ENCODE measurements at places on chromosomes 3 and 15.

- no peak for DNase-seq
These were observed 36.7 kb downstream of the CTDSPL start for GRCh38 chr3:37898424-37898823.

GRCh38 chr15:63371297-63371918 is 10.2 kb downstream of the CA12 start:
- no peak for DNase-seq

DNA sequence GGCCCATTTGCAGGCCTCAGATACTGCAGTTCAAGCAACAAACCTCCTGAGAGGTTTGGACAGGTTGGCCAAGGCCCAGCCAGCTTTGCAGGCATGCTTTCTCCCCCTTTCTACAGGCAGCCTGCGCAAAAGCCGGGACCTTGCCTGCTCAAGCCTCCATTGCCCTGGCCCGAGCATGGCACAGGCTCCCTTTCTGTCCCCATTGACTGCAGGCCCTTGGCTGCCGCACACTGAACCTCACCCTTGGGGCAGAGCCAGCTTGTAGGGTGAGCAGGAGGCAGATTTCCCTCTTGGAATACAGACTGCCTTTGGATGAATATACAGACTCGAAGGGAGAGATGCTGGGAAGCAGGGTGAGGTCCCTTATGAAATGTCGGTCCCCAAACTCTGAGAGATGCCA is 461.7 kb upstream of the PROK2 start:
- DNase-seq = no peak

- DNase-seq = no peak
These were observed 165.0 kb upstream of the SUCLG2 start for GRCh38 chr3:67819447-67819846.

DNA sequence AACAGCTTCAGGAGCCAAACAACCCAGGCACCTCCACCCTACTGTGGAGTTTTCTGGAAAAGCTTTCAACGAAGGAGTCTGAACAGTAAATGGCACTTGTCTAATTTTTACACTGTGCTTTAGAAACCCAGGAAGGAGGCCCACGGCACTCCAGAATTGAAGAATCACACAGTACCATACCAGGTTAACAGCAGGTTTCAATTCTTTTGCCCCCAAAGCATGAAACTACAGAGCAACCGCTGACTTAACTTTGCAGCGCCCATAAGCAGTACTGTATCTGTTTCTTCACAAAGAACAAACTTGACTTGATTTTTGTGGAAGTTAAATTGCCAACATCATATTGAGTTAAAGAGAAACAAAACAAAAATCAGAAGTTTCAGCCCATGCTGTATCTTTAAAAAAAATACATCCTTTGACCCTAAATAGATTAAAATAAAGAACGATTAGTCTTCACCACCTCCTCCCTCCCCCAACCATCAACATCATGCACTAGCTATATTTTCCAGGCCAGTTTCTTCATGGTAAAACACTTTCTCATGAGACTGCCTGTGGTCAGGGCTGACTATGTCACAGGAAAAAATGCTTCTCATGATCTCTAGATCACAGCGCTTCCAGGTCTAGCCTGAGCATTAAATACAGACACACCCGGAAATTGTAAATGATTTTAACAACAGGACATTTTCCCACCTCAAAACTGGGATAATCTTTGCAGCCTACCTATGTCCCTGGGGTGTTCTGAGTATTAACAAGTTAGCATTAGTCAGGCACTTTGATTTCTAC is 456.3 kb downstream of the FOXP1 start:
- DNase-seq = peak; percentile 66

DNA sequence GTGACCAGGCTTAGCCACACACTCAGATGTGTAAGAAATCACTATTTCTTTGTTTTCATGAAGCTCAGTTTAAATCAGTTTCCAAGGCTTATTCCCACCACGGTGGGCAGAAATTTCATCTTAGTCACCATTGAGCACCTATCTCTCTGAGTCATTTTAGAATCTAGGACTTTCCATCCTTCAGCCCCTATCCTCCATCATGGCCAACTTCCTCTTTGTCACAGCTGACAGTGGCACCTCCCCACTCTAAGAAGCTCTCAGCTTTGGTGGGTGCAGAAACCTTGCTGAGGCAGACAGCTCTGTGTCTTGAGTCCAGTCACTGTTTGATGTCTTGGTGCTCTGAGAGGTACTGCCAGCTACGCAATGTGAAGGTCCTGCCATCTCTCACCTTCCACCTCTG is 32.9 kb downstream of the SNTN start:
- DNase-seq = no peak

DNA sequence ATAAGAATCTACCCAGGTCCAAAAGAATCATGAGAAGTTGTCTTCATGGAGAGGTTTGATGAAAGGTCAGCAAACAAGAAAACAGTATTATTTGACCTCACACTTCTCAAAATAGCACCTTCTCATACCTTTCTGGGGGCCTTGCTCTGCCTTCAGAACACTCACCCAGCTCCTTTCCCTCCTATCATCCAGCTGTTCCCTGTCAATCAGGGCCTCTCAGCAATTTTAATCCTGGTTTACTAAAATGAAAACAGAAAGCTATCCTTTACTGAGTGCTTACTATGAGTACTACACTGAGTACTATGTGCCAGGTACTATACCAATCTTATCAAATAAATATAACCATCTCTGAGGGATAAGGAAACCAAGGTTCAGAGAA is 138.6 kb downstream of the GAP43 start:
- DNase-seq = no peak

GRCh38 chr15:43930556-43930955 is 103.8 kb downstream of the WDR76 start:
- DNase-seq = no peak

DNA sequence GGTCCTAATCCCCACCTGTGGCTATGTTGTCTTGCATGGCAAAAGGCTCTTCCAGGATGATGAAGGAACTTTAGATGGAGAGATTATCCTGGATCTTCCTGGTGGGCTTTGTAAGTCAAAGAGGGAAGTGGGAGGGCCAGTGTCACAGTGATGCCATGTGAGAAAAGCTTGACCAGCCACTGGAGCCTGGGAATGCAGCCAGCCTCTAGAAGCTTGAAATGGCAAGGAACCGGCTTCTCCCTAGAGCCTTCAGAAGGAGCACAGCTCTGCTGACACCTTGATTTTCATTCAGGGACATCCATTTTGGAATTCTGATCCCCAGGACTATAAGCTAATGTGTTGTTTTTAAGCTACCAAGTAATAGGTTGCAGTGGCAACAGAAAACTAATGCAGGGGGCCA is 58.3 kb downstream of the CLEC3B start:
- no peak for DNase-seq

DNA sequence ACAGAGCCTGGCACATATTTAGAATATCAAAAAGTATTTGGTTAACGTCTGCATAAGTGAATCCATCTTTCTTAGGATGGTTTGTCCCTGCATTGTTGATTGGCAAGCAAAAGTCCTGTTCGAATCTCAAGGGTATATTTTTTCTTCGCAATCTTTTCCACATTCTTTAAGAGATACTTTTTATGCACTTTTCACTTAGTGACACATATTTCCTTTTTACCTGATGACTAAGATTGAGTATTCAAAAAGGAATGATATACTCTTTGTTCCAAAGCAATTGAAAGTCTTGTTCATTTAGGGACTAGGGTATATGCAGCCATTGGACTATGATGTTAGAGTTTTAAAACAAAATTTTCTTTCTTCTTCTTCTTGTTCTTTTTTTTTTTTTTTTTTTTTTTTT is 349.9 kb downstream of the NLGN1 start:
- DNase-seq = no peak

- DNase-seq = no peak
These were observed 57.0 kb upstream of the COL6A6 start for GRCh38 chr3:130459944-130460343.

GRCh38 chr3:27293939-27294338 is 75.2 kb downstream of the NEK10 start:
- no peak for DNase-seq

- no peak for DNase-seq
These were observed 123.5 kb downstream of the TGFBR2 start for GRCh38 chr3:30729936-30730335.

DNA sequence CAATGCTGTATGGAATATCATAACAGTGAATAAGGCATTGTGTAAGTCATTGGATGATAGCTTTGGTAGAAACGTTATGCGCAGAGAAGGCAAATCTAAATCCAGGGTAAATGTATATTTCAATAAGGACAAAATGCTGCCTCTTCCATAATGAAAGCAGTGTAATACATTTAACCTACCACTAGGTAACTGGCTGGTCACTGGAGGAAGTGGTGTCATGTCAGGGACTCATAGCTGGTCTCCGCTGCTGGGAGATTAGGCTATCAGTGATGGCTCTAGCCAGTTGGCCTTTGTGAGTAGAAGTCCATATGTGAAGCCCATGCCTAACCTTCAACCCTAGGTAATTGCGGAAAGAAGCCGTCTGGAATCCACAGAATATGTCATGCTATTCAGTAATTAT is 140.9 kb downstream of the NLGN1 start:
- DNase-seq = no peak

- no peak for DNase-seq
These were observed 70.7 kb upstream of the THBS1 start for GRCh38 chr15:39510001-39510701.

GRCh38 chr15:59657635-59658125 is 365 bp upstream of the GTF2A2 start:
- DNase-seq = no peak

- DNase-seq = no peak
These were observed 24.4 kb upstream of the CYP11A1 start for GRCh38 chr15:74391582-74392450.

- DNase-seq = no peak
These were observed 44.8 kb upstream of the UBE2E1 start for GRCh38 chr3:23760871-23761373.

GRCh38 chr3:64221571-64222257 is 3.6 kb downstream of the PRICKLE2 start:
- DNase-seq = peak; percentile 70

GRCh38 chr3:129563850-129564535 is 21.0 kb downstream of the H1-8 start:
- no peak for DNase-seq

DNA sequence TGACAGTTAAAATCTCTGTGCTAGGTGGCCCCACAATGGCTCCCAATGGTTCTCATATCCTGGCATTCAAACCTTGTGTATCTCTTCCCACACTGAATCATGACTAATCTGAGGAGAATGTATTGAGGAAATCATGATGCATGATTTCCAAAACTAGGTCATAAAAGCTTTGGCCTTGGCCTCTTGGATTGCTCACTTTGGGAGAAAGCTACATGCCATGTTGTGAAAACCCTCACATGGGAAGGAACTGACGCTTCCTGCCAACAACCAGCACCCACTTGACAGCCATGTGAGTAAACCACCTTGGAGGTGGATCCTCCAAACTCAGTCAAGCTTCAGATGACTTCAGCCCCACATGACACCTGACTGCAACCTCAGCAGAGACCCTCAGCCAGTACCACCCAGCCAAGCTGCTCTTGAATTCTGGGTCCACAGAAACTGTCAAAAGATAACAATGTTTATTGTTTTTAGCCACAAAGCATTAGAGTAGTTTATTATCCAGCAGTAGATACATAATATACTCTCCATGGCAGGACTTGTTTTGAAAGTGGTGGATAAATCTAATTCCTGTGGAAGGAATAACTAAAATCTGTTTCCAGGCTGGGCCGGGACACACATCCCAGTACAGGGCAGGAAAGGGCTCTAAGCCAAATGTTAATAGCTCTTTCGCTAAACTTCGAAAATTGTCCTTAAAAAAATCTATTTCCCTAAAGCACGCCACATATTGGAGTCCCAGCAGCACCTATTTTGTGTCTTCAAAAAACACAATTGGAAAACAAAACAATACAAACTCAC is 1.0 kb upstream of the ZNF620 start:
- peak; percentile 70 for DNase-seq

DNA sequence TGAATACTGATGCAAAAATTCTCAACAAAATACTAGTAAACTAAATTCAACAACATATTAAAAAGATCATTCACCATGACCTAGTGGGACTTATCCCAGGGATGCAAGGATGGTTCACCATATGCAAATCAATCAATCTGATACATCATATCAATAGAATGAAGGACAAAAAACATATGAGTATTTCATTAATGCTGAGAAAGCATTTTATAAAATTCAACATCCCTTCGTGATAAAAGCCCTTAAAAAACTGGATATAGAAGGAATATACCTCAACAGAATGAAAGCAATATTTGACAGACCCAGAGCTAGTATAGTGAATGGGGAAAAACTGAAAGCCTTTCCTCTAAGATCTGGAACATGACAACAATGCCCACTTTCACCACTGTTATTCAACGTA is 43.0 kb upstream of the FBN1 start:
- no peak for DNase-seq

- no peak for DNase-seq
These were observed 41.4 kb downstream of the ATP8B4 start for GRCh38 chr15:50077651-50078050.

DNA sequence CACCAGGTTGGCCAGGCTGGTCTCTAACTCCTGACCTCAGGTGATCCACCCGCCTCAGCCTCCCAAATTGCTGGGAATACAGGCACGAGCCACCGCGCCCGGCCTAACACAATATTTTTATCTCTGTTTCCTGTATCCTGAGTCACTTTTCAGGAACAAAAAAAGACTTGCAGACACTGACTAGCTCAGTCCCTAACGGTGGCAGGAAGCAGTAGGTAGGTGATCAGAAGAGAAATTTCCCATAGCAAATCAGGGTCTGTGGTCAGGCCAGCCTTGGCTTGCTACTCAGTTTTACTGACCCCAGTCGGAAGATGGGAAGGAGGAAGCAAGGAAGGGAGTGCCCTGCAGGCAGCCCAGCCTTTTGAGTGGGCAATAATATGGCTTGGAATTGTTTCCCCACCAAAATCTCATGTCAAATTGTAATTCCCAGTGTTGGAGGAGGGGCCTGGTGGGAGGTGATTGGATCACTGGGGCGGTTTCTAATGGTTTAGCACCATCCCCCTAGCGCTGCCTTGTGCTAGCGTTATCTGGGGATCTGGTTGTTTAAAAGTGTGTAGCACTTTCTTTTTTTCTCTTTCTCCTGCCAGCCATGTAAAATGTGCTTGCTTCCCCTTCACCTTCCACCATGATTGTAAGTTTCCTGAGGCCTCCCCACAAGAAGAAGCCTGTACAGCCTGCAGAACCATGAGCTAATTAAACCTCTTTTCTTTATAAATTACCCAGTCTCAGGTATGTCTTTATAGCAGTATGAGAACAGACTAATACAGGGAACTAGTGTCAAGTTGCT is 19.5 kb upstream of the CDCP1 start:
- DNase-seq = no peak
